ENCODE measurements at places on chromosomes 1 and 21.

DNA sequence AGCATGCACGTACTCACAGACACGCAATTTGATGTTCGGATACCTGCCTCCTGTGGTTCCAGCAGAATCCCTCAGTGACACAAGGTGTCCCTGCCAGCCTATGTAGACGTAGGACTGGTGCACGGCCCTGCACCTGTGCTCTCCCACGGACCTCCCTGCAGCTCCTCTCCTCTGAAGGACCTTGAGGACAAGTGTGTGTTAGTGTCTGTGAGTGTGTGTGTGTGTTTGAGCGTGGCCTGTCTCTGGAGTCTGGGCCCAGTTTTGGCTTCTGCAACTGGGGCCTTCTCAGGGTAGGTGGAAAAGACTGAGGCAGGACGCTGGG lies 22.5 kb upstream of the DMBX1 start:
- DNase-seq = no peak

DNA sequence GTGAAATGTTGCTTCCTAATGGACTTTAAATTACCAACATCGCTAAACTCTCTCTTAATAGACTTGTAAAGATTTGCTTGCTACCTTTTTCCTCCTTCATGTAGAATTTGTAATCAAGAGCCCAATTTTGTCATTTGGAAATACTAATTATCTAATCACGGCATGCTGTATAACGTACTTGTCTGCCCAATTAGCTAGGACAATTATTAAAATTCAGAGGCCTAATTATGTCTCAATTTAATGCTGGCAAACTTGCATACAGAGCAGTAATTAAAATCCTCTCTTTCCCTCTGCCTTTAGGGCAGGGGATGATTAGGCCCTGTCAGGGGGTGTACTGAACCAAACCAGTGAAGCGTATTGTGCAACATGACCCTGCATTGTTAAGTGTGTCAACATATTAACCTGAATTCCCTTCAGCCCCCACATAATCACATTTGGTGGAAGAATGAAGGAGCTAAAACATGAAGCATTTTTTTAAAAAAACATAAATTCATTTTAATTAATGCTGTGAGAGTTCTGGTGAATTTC lies 137.4 kb upstream of the BARHL2 start:
- DNase-seq = no peak

GRCh38 chr1:178451529-178451928 lies 45.2 kb downstream of the CLEC20A start:
- DNase-seq = no peak

DNA sequence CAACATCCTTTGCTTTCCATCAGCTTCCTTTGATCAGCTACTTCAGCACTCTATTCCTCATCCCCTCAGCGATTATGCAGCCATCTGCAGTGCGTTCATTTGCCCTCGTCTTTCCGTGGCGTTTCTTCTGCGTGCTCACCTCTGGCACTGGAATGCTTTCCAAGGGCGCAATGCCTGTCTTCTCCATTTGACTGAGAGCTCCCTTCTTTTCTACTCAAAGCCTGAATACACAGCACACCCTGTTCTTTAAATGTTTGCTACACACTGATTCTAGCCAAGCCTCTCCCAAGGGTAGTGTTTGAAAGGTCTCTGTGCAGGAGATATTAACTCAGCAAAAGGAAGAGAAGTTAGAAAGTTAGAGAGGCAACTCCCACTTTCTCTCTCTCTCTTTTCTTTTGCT lies 22.6 kb downstream of the C1orf116 start:
- DNase-seq = no peak

- DNase-seq = no peak
These were observed 23.9 kb upstream of the RXRG start for GRCh38 chr1:165468726-165469249.

- DNase-seq = no peak
These were observed 1.8 kb downstream of the SMYD2 start for GRCh38 chr1:214282630-214283242.

- no peak for DNase-seq
These were observed 105.2 kb upstream of the APP start for GRCh38 chr21:26275801-26276200.

DNA sequence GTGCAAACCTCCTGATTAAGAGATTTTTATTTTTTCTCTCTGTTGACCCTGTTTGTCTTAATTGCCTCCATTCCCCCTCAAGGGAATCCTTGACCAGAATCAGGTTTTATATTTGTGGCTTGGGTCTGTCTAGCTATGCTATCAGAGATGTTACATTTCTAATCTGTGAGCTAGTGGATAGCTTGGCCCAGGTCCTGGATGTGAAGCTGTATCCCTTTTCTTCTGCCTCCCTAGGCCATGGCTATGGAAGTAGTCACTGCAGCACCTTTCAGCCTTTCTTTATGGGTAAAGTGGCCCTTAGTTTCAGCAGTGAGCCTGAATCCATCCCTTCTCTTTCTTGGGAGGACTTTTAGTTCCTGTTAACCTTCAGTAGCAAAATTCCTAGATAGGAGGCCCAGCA lies 17.0 kb upstream of the ANGEL2 start:
- no peak for DNase-seq

DNA sequence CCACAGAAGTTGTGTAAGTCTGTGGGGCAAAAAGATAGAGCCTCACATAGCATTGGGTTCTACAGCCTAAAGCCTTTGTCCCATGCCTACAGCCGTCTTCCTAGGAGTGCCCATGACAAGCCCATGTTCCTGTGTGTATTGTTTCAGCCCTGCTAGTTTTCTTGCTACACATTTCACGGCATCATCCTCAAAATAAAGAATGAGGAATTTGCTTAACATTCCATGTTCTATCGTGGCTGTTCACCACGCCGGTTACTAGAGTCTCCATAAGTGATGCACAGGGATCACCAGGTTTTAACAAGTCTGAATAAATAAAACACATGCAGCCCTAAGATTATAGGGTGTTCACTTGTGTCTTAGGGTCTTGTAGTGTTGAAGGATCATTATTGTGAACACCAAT lies 87.4 kb upstream of the NGF start:
- DNase-seq = no peak

- no peak for DNase-seq
These were observed 18.3 kb upstream of the C1orf53 start for GRCh38 chr1:197884173-197884572.

DNA sequence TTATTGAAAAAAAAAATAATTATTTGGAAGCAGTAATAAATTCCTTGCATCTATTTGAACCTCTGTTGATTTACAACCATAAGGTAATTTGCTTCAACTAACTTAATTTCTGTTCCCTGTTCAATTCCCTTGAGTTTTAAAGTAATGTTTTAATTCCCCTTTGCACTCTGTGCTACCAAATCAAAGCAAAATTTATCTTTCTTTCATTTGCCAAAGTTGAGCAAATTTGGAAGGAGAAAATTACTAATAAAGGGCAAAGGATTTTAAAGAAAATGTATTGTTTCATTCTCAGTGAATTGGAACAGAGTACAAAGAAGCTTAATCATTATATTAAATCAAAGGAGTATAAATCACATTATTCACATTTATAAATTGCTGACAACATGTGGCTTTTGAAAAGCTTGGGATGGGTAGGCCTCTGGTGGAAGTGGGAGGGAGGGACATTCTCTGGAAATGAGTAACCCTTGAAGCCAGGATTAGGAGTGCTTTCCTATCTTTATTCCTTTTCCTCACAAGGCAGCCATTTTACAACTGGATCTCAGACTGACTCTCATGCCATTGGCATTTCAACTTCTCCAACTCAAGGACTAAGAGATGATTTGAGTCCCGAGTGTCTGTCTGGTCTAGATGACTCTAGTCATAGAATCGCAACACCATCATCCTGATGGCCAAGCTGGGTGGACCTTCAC lies 331.6 kb upstream of the DUSP10 start:
- DNase-seq = no peak

DNA sequence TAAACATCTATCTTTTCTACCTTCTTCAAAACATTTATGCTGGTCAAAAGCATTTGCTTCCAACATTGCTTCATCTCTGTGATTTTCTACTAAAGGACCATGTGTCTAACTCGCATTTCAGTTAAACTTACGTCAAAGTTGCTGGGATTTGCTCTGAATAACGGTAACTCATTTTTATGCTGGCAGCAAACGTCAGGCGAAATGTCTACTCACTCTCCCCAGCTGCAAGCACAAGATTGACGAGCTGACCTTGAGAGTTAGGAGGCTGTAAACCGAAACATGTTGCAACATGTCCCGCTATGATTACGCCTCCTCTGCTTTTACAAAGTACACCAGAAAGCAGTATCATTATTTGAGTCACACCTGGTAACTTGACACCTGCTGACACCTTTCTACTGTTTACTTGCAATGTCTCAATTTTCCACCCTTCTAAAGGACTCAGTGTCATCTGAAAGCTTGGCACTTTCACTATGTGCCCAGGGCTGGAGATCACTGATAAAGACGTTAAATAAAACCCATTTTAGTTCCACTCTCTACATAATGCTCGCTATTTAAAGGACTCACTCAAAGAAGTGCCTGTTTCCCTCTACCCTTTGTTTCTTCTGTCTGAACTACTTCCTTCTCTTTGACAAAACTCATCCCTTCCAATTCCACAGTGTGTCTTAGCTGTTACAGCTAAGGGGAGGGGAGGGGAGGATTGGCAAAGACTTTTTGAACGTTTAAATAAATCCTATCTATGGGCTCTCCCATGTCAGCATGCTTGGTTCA lies 111.9 kb downstream of the PTPN14 start:
- no peak for DNase-seq

DNA sequence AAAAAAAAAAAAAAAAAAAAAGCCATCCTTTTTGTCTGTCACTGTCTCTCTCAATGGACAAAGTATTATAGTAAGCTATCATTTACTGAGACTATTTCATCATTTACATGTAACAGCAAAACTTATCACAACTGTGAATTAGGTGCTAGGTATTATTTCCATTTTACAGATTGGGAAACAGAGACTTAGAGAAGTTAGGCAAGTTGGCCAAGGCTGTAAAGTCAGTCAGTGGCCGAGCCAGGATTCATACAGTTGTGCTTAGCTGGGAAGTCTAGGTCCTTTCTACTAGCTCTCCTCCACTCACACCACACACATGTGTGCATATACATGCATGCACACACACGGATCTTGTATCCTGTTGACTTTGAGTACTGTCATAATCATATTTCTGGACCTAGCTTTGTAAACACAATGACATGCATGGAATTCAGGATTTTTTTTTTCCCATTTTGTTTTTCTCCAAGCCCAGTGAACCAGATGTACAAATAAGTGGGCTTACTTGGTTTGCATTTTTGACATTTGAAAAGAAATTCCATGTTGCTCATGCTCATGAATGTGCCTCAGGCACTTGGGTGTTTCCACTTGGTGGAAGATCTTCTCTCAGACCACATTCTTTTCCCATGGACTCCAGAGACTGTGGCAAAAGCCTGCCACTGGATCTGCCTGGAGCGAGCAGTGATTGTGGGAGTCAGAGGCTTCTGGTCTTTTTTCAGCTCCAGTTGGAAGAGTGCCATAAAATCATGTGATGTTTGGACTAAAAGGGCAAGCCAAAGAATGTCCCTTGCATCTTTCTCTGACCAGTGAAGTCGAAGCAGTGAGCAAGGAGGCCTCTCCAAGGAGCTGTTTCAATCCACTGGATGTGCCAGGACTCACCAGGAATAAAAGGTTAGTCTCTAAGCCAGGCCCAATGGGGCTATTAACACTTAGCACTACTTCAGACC lies 61.7 kb upstream of the DNAJC6 start:
- no peak for DNase-seq

GRCh38 chr1:197141575-197141974 lies 4.9 kb downstream of the ASPM start:
- no peak for DNase-seq
